CD4-positive, CD25-positive, alpha-beta regulatory T cell (primary cell): ENCODE measurements at places on chromosomes 6 and 20. TPM values are rescaled to one million over a fixed set of nuclear protein-coding genes. Genes with fewer than 3 reads are reported as not detected.

GRCh38 chr20:38245753-38246152 lies 14.8 kb downstream of the KIAA1755 start:
- no peaks in the 10 kb centered on the region for H3K36me3 ChIP-seq
- no peak overlapping the region for H3K4me3 ChIP-seq
- no peaks in the 10 kb centered on the region for H3K4me1 ChIP-seq
- no peaks in the 10 kb centered on the region for H3K27me3 ChIP-seq

DNA sequence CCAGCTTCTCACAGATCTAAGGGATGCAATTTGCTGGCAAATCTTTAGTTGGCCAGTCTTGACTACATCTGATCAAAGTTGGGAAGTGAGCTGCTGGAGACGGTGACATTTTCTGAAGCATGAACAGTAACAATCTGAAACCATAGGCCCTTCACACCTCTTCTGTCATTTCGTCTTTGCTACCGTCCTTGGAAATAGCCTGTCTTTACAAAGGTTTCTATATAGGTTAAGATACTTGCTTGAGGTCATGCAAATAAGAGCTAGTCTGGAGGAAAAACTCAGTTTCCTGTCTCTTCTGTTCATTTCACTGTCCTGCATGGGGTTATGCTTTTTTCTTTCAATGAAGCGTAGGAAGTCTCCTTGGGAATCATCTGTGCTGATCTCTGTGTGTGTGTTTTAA lies 55.6 kb downstream of the CARMIL1 start:
- H3K4me1 ChIP-seq: no peaks in the 10 kb centered on the region
- peaks cover 3% of the 10 kb centered on the region for H3K27me3 ChIP-seq
- no peak overlapping the region for H3K27ac ChIP-seq
- DNase-seq: no peak
- H3K36me3 ChIP-seq: no peaks in the 10 kb centered on the region

GRCh38 chr6:113632220-113632864 lies 224.8 kb upstream of the MARCKS start:
- peak overlapping the region; percentile 49 for H3K4me3 ChIP-seq
- H3K27ac ChIP-seq: no peak overlapping the region
- H3K27me3 ChIP-seq: no peaks in the 10 kb centered on the region
- H3K36me3 ChIP-seq: no peaks in the 10 kb centered on the region

- H3K4me3 ChIP-seq: no peak overlapping the region
- H3K4me1 ChIP-seq: no peaks in the 10 kb centered on the region
- no peaks in the 10 kb centered on the region for H3K27me3 ChIP-seq
- H3K36me3 ChIP-seq: no peaks in the 10 kb centered on the region
- no peak for DNase-seq
- no peak overlapping the region for H3K27ac ChIP-seq
These were observed 293.0 kb downstream of the ADGB start for GRCh38 chr6:146891615-146892265.

DNA sequence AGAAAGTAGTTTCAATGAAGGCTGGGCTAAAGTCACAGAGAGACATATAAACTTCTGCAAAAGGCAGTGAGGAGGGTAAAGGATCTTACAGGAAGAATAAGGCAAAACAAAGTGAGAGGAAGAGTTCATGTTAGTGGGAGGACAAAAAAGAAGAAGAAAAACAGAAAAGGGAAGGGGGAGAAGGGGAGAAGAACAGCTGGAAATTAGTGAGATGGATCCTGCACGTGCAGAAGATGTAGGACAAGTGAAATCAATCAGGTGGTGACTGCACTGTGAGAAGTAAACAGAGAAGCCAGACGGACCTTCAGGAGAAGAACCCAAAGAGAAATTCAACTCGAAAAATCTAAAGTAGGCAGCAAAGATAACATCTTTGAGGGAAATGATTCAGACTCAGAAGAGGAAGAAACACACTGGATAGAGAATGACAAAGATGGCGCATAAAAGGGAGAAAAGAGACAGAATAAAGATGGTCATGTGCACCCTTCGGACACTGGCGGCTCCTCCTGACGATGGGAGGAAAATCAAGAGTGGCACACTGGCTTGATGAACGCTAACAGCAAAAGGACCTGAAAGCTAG lies 105.9 kb downstream of the MYB start:
- H3K27me3 ChIP-seq: no peaks in the 10 kb centered on the region
- no peak for DNase-seq
- H3K4me3 ChIP-seq: no peak overlapping the region
- H3K4me1 ChIP-seq: no peaks in the 10 kb centered on the region
- no peaks in the 10 kb centered on the region for H3K36me3 ChIP-seq

DNA sequence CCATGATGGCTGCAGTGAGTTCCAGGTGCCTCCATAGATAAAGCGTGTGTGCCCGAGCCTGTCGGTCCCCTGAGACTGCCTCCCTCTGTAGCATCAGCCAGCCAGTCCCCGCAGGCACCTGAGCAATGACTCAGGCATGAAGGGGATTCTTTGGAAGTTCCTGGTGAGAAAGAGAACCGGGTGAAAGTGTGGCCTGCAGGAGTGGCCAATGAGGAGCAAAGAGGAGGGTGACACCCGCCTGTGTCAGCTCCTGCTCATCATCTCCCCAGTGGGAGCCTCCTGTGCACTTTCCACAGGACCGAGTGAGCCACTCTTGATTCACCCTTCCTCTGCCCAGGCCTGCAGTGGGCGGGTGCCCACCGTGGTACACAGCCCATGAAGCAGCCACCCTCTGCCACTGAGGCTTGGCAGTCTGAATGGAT lies 71.2 kb upstream of the PTPN1 start:
- no peak for DNase-seq
- no peaks in the 10 kb centered on the region for H3K27me3 ChIP-seq
- H3K4me1 ChIP-seq: no peaks in the 10 kb centered on the region
- H3K36me3 ChIP-seq: no peaks in the 10 kb centered on the region

Gene ENPP3
- total RNA-seq: 0.32 TPM

- H3K4me1 ChIP-seq: no peaks in the 10 kb centered on the region
- no peaks in the 10 kb centered on the region for H3K27me3 ChIP-seq
- no peak overlapping the region for H3K4me3 ChIP-seq
- H3K36me3 ChIP-seq: no peaks in the 10 kb centered on the region
These were observed 134.1 kb upstream of the CEP162 start for GRCh38 chr6:84361372-84362192.

GRCh38 chr6:167898673-167899311 lies 72.1 kb downstream of the AFDN start:
- no peak overlapping the region for H3K27ac ChIP-seq
- H3K4me1 ChIP-seq: no peaks in the 10 kb centered on the region
- DNase-seq: no peak
- H3K4me3 ChIP-seq: no peak overlapping the region

DNA sequence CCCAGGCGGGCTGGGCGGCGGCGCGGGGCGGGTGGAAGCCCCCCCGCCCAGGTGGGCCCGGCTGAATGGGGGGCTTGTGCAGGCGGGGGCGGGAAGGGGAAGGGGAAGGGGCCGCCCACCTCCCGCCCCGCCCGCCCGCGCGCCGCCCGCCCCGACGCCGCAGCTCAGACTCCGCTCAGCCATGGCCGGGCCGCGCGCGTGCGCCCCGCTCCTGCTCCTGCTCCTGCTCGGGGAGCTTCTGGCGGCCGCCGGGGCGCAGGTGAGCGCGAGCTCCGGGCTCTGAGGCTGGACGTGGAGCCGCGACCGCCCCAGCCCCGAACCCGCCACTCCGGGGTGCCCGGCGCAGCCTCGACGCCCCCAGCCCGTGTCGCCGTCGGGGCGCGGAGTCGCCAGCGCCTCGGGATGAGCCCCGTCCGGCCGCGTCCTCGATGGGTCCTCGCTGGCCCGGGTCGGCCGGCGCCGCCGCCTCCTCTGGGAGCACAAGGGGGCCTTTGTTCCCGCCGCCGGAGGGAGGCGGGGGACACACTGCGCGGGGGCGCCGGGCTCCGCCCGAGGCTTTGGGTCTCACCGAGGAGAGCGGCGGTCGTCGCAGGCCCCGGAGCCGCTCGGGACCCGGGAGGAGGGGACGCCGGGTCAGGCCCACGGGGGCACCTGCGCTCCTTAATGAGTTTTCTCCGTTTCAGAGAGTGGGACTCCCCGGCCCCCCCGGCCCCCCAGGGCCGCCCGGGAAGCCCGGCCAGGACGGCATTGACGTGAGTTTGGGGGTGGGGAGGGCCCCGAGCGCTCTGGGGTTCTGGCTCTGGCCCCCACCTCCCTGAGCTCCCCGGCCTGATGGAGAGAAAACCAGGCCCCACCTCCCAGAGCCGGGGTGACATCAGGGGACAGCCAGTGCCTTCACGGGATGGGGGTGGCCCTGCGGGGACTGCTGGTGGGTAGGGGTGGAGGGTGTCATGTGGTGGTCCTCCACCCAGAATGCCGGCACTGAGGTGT lies at the start of gene COL9A3:
Gene COL9A3 (plus strand): TSS at position 167 of the 990 bp plus-strand sequence. CDS start 15 bp downstream, at position 182.
- no peak for DNase-seq
- peaks cover 18% of the 10 kb centered on the region for H3K4me1 ChIP-seq
- no peak within 1 kb of the TSS for H3K27ac ChIP-seq
- H3K4me3 ChIP-seq: no peak within 1 kb of the TSS
- H3K36me3 ChIP-seq: peaks cover 6% of the 10 kb centered on the region

- no peak overlapping the region for H3K27ac ChIP-seq
- H3K4me1 ChIP-seq: no peaks in the 10 kb centered on the region
- no peaks in the 10 kb centered on the region for H3K27me3 ChIP-seq
- H3K36me3 ChIP-seq: no peaks in the 10 kb centered on the region
- no peak for DNase-seq
These were observed 59.9 kb downstream of the SLC22A2 start for GRCh38 chr6:160198606-160199211.

Gene PNPLA1
- total RNA-seq: 0.25 TPM

Gene MCUR1
- total RNA-seq: 9.8 TPM

DNA sequence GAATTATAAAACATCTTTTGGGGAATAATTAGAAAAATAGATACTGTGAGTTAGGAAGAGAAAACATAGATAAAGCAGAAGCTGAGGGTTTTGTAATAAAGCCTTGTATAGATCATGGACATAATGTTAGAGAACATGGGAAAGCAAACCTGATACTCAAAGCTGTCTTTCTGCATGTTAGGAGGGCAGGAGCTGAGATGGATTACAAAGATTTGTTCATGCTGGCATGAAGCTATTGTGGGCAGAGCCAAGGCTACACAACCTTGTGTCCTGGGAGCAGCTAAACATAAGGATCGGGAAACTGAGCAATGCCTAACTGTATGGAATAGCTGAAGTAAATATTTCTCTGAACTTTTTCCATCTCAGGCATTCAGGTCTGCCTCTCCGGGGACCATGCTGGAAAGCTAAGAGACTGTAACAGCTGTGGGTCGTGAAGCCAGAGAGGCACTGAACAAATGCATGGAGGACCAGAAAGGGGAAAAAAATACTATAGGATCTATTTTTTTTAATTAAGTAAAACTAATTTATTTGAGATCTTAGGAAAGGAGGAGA lies 28.2 kb upstream of the CNKSR3 start:
- H3K27ac ChIP-seq: no peak overlapping the region
- no peaks in the 10 kb centered on the region for H3K27me3 ChIP-seq
- no peak for DNase-seq

DNA sequence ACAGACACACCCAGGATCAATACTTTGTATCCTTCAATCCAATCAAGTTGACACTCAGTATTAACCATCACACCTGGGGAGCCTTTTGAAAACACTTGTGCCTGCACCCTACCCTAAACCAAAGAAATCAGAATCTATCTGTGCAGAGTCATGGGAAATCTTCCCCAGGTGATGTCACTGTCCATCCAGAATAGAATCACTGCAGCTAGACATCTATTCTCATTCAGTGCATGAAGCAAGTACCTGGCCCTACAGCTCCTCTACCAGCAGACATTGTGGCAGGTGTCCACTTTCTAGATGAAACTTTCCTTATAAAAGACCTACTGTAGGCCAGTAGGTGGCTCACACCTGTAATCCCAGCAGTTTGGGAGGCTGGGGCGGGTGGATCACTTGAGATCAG lies 262.4 kb upstream of the MARCKS start:
- DNase-seq: no peak
- H3K27me3 ChIP-seq: no peaks in the 10 kb centered on the region
- H3K4me1 ChIP-seq: no peaks in the 10 kb centered on the region
- H3K36me3 ChIP-seq: no peaks in the 10 kb centered on the region

DNA sequence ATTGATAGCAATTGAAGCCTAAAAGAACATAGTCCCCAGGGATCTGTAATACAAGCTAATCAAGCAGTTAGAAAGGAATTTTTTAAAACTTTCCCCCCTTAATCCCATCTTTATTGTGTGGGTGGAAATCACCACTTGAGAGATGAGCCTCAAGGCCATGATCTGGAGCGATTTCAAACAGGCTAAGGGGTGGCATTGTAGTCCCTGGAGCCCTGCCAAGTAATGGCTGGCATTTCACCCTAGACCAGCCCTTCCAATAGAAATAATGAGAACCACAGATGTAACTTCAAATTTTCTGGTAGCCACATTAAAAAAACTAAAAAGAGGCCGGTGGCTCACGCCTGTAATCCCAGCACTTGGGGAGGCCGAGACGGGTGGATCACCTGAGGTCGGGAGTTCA lies 46.9 kb downstream of the PRDM1 start:
- no peaks in the 10 kb centered on the region for H3K36me3 ChIP-seq
- H3K4me3 ChIP-seq: no peak overlapping the region
- H3K4me1 ChIP-seq: no peaks in the 10 kb centered on the region

- no peaks in the 10 kb centered on the region for H3K4me1 ChIP-seq
- no peak overlapping the region for H3K4me3 ChIP-seq
- no peak overlapping the region for H3K27ac ChIP-seq
- H3K36me3 ChIP-seq: no peaks in the 10 kb centered on the region
These were observed 14.9 kb upstream of the DDO start for GRCh38 chr6:110430236-110430635.
